ENCODE measurements at places on chromosomes 11 and 22. TPM values are rescaled to one million over a fixed set of nuclear protein-coding genes. Genes with fewer than 3 reads are reported as not detected.

GRCh38 chr11:126491092-126491491 is 135.6 kb downstream of the ST3GAL4 start:
- DNase-seq = no peak

DNA sequence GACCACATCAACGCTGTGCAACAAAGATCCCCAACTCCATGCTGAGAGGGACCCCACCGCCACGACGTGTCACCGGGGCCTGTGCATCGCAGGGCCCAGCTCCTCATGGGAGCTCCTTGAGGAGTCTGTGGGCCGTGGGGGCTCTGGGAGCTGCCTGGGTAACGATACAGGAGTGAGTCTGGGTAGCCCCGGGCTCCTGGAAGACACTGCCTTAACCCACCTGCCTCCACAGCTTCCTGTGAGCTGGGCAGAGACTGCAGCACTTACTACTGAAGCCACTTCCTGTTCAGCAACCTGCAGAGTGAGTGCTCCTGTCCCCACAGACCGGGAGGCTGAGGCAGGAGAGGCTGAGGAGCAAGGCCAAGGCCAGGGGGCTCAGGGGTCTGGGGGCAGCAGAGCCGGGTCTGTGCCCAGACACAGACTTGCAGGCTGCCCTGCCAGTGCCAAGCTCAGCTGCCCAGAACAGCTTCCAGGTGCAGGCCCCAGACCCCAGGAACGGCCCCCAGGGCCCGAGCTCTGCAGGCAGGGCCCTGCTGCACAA is 226.7 kb downstream of the BRD1 start:
- DNase-seq = no peak

DNA sequence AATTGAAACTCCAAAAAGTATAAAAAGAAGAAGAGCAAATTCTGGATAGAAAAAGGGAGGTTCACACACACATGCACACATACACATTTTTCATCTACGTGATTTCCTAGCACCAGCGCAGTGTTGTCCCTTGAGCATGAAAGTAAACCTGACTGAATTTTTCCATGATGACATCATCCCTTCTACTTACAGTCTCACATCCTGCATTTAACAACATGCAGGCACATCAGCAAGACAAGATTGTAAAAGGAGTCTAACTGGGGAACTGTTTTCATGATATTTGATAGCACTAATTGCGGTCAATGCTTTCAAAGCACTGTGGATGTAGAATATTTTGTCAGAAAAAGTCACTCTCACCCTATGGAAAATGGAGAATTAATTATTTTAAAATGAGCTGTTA is 36.6 kb downstream of the GAS2 start:
- no peak for DNase-seq

- no peak for DNase-seq
Observed at GRCh38 chr11:100340466-100341319, 346.4 kb upstream of the ARHGAP42 start.

The DNAJB13 gene
- total RNA-seq = 0.44 TPM

- no peak for DNase-seq
Observed at GRCh38 chr11:114416441-114416961, 16.0 kb downstream of the RBM7 start.

Data from CD8-positive, alpha-beta memory T cell (primary cell).